ENCODE measurements at places on chromosomes 12 and 14. TPM values are rescaled to one million over a fixed set of nuclear protein-coding genes. Genes with fewer than 3 reads are reported as not detected.

The NTN4 gene
- 8.2 TPM for polyA plus RNA-seq

The CTSG gene
- polyA plus RNA-seq: not detected

The ZNF10 gene
- 52.3 TPM for polyA plus RNA-seq

The HSPB8 gene
- polyA plus RNA-seq: not detected

The LIMA1 gene
- 4.4 TPM for polyA plus RNA-seq

The VWF gene
- not detected for polyA plus RNA-seq

The ESPL1 gene
- 0.33 TPM for polyA plus RNA-seq

The GPR65 gene
- polyA plus RNA-seq: not detected

The TPPP2 gene
- not detected for polyA plus RNA-seq

The RSRC2 gene
- 174 TPM for polyA plus RNA-seq

The PLBD1 gene
- polyA plus RNA-seq: not detected

The ZNF891 gene
- 9.4 TPM for polyA plus RNA-seq

The PTMS gene
- polyA plus RNA-seq: 504 TPM

The MIP gene
- not detected for polyA plus RNA-seq

The MMP17 gene
- polyA plus RNA-seq: 93.5 TPM

The TAS2R14 gene
- 13.5 TPM for polyA plus RNA-seq

The AMDHD1 gene
- 0.20 TPM for polyA plus RNA-seq

The KSR2 gene
- 3.0 TPM for polyA plus RNA-seq

The TAS2R43 gene
- polyA plus RNA-seq: 1.1 TPM

The CAPS2 gene
- 2.1 TPM for polyA plus RNA-seq

Data from neural cell (in vitro differentiated cells).